Spinal cord (tissue), 10 donors: ENCODE measurements at places on chromosomes 16 and 17.

GRCh38 chr16:64133366-64133765 lies 988.5 kb downstream of the CDH11 start:
- DNase-seq: no peak
- H3K36me3 ChIP-seq: no peaks in the 10 kb centered on the region
- H3K27ac ChIP-seq: no peak overlapping the region
- H3K4me3 ChIP-seq: no peak overlapping the region
- H3K4me1 ChIP-seq: peaks cover 3% of the 10 kb centered on the region

DNA sequence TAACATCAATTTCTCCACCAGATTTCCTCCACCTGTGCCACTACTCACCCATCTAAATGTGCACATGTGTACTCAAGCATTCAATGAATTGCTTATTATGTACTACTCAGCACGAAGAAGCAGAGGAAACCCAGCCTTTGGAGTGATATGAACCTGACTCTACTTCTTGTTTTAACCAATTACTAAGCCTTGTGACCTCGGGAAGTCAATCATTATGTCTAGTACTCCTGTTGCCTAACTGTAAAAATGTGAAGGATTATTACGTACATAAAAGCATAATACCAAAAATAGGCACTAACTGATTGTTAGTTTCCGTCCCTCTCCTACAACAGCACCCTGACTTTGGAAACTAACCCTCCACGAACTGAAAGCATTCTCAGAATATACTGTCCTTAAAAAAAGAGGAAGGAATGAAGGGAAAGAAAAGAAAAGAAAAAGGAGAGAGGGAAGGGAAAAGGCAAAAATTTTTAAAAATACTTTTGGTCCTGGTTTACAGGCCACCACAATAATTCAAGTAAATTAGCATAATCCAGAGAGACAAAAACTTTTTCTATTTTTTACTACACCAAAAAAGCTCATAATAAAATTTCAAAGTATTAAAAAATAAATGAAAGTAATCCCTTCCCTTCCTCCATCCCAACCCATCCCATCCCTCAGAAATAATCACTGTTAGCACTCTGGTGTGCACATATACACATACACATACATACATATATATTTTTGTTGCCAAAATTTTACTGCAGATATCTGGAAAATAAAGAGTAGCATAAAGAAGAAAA lies 53.6 kb downstream of the KANSL1 start:
- peaks cover 3% of the 10 kb centered on the region for H3K4me1 ChIP-seq
- no peak overlapping the region for H3K4me3 ChIP-seq
- H3K27me3 ChIP-seq: no peaks in the 10 kb centered on the region
- H3K36me3 ChIP-seq: no peaks in the 10 kb centered on the region
- no peak overlapping the region for H3K27ac ChIP-seq
- DNase-seq: no peak

DNA sequence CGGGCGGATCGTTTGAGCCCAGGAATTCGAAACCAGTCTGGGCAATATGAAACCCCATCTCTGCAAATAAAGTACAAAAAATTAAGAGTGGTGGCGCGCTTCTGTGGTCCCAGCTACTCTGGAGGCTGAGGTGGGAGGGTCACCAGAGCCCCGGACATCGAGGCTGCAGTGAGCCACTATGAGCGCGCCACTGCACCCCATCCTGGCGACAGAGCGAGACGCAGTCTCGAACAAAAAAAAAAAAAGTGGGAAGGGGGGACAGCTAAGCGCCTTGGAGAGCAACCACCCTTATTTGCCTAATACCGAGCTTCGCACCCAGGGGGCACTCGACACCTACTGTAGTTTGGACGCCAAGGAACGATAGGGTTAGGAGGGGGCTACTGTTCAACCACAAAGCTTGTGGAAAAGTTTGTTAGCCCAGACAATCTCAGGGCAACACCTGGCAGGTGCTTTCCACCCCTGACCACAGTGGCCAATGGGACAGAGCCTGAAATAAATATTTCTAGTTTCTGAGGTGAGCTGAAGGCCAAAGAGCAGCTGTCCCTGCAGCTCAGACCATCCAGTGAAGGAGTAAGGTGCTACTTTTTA lies 847 bp upstream of the PSMC3IP start:
- peak overlapping the region; percentile 92 for H3K27ac ChIP-seq
- H3K4me1 ChIP-seq: peaks cover 26% of the 10 kb centered on the region
- peak; percentile 86 for DNase-seq
- H3K4me3 ChIP-seq: peak overlapping the region; percentile 88

DNA sequence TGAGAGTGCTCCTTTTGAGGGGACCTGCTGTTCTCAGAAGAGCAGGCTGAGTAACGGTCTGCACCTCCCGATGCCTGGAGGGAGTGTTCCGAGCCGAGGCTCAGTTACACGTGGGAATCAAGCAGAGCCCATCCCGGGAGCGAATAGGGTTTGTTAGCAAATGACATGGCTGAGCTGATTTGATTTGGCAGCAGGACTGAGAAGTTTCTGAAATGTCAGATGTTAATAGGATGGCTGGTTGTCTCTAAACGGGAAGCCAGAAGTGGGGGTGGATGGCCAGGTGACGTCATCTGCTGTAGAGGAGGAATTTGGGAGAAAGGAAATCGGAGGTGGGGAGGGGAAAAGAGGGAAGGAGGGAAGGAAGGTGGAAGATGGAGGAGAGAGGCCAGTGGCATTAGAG lies 128.0 kb downstream of the RAP1GAP2 start:
- H3K36me3 ChIP-seq: no peaks in the 10 kb centered on the region
- no peak overlapping the region for H3K4me3 ChIP-seq
- DNase-seq: no peak
- H3K27me3 ChIP-seq: no peaks in the 10 kb centered on the region
- H3K27ac ChIP-seq: no peak overlapping the region

DNA sequence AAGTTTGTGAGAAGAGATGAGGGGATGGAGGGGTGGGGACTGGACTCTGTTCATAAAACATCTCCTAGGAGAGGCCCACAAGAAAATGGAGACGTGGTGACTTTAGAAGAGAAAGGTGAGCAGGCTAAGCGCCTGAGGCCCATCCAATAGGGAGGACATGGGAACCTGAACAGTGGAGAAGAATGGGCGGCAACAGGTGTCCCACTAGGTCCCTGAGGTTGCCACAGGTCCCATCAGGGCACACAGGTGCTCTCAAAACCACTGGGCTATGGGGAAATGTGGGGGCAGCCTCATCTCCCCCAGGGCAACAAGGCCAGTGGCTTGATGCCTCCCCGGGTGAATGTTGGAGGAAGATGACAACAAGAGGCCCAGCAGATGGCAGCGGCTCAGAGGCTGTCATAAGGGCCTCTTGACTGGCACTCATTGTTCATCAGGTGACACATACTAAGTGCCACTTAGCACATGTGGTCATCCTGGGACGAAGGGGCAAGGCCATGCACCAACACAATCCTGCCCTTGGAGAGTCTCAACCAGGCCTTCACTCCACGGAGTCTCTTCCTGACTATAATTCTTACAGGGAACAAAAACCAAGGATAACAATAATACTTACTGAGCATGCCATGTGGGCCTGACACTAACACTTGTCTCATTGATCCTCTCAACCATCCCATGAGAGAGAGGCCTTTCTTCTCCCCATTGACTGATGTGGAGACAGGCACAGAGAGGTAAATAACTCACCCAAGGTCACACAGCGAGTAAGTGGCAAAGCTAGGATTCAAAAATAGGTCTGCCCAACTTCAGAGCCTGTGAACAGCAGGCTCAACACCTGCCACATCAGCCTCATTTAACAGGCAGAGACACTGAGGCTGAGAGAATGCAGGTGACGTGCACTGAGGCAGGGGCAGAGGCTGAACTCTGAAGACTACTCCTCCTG lies 38.0 kb downstream of the CUEDC1 start:
- H3K27me3 ChIP-seq: no peaks in the 10 kb centered on the region
- peaks cover 89% of the 10 kb centered on the region for H3K4me1 ChIP-seq
- no peak overlapping the region for H3K4me3 ChIP-seq
- DNase-seq: no peak
- no peaks in the 10 kb centered on the region for H3K36me3 ChIP-seq

GRCh38 chr16:89051521-89052166 lies 42.0 kb upstream of the ACSF3 start:
- no peaks in the 10 kb centered on the region for H3K27me3 ChIP-seq
- peak; percentile 84 for DNase-seq
- no peak overlapping the region for H3K27ac ChIP-seq
- H3K4me3 ChIP-seq: peak overlapping the region; percentile 27
- peaks cover 13% of the 10 kb centered on the region for H3K36me3 ChIP-seq

DNA sequence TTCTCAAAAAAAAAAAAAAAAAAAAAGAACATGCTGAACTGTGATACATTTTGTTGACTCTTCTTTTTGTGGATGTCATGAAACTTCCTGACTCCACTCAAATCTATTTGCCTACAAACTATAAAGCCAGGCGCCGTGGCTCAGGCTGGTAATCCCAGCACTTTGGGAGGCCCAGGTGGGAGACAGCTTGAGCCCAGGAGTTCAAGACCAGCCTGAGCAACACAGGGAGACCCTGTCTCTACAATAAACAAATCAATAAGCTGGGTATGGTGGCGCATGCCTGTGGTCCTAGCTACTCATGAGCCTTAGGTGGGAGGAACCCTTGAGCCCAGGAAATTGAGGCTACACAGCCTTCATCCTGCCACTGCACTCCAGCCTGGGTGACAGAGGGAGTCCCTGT lies 1.5 kb upstream of the NT5C start:
- peaks cover 53% of the 10 kb centered on the region for H3K36me3 ChIP-seq
- H3K27ac ChIP-seq: no peak overlapping the region
- no peak overlapping the region for H3K4me3 ChIP-seq
- no peak for DNase-seq
- no peaks in the 10 kb centered on the region for H3K27me3 ChIP-seq

DNA sequence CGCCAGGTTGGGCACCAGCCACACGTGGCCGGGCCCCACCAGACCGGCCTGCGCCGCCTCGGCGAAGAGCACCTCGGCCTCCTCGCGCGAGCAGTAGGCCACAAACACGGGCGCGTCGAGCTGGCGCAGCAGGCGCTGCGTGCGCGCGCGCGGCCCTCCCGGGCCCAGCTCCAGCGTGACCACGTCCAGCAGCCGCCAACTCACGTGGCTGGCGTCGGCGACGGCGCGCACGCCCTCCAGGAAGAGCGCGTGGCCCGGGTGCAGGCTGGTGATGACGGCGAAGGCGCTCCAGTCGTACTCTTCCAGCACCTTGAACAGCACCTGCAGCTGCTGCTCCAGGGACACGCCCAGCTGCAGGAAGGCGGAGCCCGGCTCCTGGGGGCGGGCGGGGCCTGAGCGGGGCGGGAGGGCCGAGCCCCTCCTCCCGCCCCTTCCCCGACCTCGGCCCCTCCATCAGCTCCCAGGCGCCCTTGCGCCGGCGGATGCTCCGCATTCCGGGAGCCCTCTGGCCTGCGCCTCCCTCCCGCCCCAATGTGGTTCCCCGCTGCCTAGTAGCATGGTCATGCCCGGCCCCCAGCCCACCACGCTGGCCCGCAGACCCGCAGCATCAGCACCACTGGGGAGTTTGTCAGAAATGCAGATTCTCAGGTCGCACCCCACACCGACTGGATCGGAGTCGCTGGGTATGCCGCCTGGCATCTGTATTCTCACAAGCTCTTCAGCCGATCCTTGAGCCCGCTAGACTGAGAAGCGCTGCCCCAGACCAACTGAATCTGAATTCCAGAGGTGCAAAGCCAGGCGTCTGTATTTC lies 7.2 kb downstream of the GRIN2C start:
- H3K27me3 ChIP-seq: peaks cover 58% of the 10 kb centered on the region
- peaks cover 29% of the 10 kb centered on the region for H3K36me3 ChIP-seq
- H3K4me3 ChIP-seq: peak overlapping the region; percentile 16
- no peak for DNase-seq
- H3K27ac ChIP-seq: no peak overlapping the region

- no peaks in the 10 kb centered on the region for H3K36me3 ChIP-seq
- no peak overlapping the region for H3K4me3 ChIP-seq
- peaks cover 4% of the 10 kb centered on the region for H3K4me1 ChIP-seq
Observed at GRCh38 chr16:74611721-74612120, 4.8 kb upstream of the GLG1 start.

DNA sequence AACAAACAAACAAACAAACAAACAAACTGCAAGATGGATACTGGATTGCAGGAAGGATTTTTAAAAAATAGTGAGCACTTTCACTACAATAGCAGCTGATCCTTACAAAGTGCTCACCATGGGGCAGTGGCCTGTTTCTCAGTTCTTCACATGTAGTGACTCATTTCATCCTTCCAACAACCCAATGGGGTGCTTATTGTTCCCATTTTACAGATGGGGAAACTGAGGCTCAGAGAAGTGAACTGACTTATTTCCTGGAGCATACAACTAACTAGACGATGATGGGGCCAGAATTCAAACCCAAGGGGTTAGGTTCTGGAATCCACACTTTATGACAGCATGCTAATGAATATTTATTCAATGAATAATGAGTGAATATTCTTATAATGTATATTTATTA lies 61.2 kb downstream of the MYH11 start:
- no peak for DNase-seq
- H3K4me3 ChIP-seq: no peak overlapping the region
- H3K4me1 ChIP-seq: no peaks in the 10 kb centered on the region

- H3K4me1 ChIP-seq: peaks cover 9% of the 10 kb centered on the region
- H3K4me3 ChIP-seq: no peak overlapping the region
- DNase-seq: no peak
- no peaks in the 10 kb centered on the region for H3K27me3 ChIP-seq
Observed at GRCh38 chr17:67549820-67550219, 167.9 kb upstream of the NOL11 start.

DNA sequence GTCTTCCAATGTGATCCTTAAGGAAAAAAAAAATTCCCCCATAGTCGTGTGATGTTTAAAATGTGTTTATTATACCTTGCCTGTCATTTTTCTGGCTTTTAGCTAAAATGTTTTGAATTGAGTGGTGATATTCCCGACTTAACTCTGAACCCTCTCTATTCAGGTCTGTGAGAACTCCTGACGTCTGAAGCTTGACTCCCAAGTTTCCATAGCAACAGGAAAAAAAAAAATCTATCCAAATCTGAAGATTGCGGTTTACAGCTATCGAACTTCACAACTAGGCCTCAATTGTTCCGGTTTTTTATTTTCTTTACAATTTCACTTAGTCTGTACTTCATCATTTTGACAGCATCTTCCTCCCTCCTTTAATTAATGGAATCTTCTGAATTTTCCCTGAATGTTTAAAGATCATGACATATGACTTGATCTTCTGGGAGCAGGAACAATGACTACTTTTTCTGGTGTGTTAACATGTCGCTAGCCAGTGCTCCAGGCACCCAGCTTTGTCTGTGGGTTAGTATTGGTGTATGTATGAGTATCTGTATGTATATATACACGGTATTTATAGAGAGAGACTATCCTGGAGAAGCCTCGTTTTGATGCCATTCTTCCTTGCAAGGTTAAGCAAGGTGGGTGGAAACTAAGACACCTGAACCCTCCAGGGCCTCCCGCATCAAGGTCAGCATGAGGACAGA lies 12.8 kb upstream of the HSBP1 start:
- H3K36me3 ChIP-seq: no peaks in the 10 kb centered on the region
- H3K4me3 ChIP-seq: no peak overlapping the region
- H3K4me1 ChIP-seq: peaks cover 5% of the 10 kb centered on the region
